Thoracic aorta (tissue), 2 donors: ENCODE measurements at places on chromosomes 7 and 10.

- no peaks in the 10 kb centered on the region for H3K27me3 ChIP-seq
- no peak for DNase-seq
- H3K4me3 ChIP-seq: no peak overlapping the region
- H3K4me1 ChIP-seq: no peaks in the 10 kb centered on the region
- no peaks in the 10 kb centered on the region for H3K36me3 ChIP-seq
Measured at GRCh38 chr7:89618274-89618673, 536.0 kb upstream of the STEAP1 start.

- H3K4me1 ChIP-seq: no peaks in the 10 kb centered on the region
- no peaks in the 10 kb centered on the region for H3K27me3 ChIP-seq
- H3K36me3 ChIP-seq: no peaks in the 10 kb centered on the region
- DNase-seq: no peak
- no peak overlapping the region for H3K4me3 ChIP-seq
Measured at GRCh38 chr7:88919478-88920131, 124.1 kb upstream of the TEX47 start.

- H3K27me3 ChIP-seq: no peaks in the 10 kb centered on the region
- H3K36me3 ChIP-seq: no peaks in the 10 kb centered on the region
Measured at GRCh38 chr7:138926241-138926612, 55.0 kb downstream of the KIAA1549 start.

DNA sequence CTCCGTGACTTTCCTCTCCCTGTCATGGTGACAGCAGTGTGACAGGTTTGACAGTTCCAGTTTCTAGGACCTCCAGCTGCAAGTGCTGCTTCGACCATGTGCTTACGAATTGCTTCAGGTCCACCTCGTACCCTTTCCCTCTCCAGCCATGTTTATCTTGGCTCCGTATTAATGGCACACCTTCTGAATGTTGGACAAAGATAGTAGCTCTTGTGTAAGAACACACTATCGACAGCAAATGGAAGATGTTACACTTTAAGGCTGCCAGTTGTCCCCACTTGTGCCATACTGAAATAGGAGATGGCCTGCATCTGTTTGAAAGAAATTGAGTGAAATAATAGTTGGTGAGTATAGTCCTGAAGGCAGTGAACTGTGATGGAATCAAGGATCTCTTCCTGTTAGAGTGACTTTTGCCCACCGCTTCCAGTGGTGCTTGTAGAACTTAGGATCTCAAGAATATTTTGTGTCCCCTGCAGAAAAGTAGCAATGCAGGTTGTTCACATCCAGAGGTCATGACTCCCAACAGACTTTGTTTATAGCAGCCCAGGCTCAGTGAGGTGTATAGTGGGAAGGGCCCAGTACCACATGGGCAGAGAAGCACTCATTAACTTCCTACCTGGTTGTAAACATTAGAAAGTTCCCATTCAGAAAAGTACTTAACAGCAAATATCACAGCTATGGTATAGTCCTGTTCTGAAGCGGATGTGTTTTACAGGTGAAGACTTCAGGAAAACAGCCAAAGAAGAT lies 629.7 kb upstream of the GALNT17 start:
- no peaks in the 10 kb centered on the region for H3K27me3 ChIP-seq
- no peak overlapping the region for H3K27ac ChIP-seq
- H3K4me1 ChIP-seq: no peaks in the 10 kb centered on the region
- no peak overlapping the region for H3K4me3 ChIP-seq
- no peak for DNase-seq

DNA sequence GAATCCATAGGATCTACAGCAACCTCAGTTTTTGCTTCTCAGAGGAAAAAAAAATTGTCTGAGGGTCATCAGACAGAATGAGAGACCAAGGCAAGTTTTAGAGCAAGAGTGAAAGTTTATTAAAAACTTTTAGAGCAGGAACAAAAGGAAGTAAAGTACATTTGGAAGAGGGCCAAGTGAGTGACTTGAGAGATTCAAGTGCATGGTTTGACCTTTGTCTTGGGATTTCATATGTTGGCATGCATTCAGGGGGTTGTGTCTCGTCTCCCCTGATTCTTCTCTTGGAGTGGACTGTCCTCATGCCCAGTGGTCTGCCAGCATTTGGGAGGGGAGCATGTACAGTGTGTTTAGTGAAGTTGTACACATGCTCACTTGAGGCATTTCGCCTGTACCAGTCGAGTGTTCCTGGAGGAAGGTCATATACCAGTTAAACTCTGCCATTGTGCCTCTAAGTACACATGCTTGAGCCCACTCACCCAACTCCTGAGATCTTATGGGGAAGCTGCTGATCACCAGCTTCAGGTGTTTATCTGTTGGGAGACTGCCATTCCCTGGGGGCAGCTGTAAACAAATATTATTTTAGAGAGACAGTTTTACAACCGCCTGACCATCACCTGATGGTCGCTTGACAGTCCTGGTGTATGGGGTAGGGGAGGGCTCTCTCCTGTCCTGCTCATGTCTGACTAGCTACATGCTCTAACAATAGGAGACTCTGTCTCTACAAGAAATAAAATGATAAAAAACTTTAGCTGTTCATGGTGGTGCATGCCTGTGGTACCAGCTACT lies 109.4 kb downstream of the EEPD1 start:
- H3K27me3 ChIP-seq: no peaks in the 10 kb centered on the region

GRCh38 chr7:52209614-52210013 lies 825.8 kb upstream of the POM121L12 start:
- no peaks in the 10 kb centered on the region for H3K36me3 ChIP-seq
- no peaks in the 10 kb centered on the region for H3K27me3 ChIP-seq
- no peak overlapping the region for H3K27ac ChIP-seq
- H3K4me1 ChIP-seq: no peaks in the 10 kb centered on the region

GRCh38 chr10:65416094-65416493 lies 1509.7 kb upstream of the LRRTM3 start:
- H3K27me3 ChIP-seq: no peaks in the 10 kb centered on the region
- H3K36me3 ChIP-seq: no peaks in the 10 kb centered on the region
- no peak for DNase-seq
- H3K4me1 ChIP-seq: no peaks in the 10 kb centered on the region
- no peak overlapping the region for H3K4me3 ChIP-seq

GRCh38 chr10:74718208-74718607 lies 108.2 kb upstream of the KAT6B start:
- no peak overlapping the region for H3K27ac ChIP-seq
- H3K4me1 ChIP-seq: no peaks in the 10 kb centered on the region
- H3K36me3 ChIP-seq: no peaks in the 10 kb centered on the region
- DNase-seq: no peak
- no peak overlapping the region for H3K4me3 ChIP-seq

- H3K27me3 ChIP-seq: no peaks in the 10 kb centered on the region
- no peaks in the 10 kb centered on the region for H3K36me3 ChIP-seq
- no peak for DNase-seq
Measured at GRCh38 chr7:147008530-147008929, 891.9 kb downstream of the CNTNAP2 start.

DNA sequence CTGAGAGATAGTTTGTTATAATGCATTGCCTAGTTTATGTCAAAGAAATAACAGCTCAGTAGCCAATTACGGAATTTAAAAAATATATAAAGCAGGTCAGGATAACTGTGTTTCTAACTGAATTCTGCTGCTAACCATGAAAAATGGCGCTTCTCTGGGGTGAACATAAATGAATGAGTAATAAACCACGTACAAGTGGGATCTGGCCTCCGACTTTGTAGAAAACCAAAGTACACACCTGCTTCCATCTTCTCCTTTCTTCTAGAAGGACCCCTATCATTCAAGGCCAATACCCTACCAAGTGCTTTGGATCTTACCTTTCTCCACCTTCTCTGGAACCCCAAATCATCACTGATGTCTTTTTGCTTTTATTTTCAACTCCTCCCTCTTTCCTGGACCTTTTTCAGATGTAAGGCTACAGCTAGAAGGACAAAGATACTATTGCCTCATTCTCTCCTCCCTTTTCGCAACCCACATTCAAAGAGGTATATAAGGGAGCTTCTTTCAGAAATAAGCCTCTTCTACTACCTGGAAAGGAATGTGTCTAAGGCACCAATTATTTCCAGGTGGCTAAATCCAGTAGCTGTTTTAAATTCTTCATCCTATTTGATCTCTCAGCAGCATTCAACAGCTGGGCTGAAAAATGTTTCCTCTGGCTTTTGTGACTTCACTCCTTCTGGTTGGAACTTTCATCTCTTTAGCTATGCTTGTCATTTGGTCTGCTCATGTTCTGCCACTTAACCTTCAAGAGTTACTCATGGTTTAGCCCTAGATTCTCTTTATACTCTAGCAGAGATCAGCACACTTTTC lies 37.7 kb downstream of the NAMPT start:
- DNase-seq: no peak
- peaks cover 23% of the 10 kb centered on the region for H3K36me3 ChIP-seq
- no peak overlapping the region for H3K27ac ChIP-seq
- H3K4me3 ChIP-seq: no peak overlapping the region

- H3K27ac ChIP-seq: no peak overlapping the region
- no peak for DNase-seq
- no peaks in the 10 kb centered on the region for H3K36me3 ChIP-seq
- H3K4me1 ChIP-seq: no peaks in the 10 kb centered on the region
- no peaks in the 10 kb centered on the region for H3K27me3 ChIP-seq
Measured at GRCh38 chr10:132886211-132887099, 55.9 kb downstream of the CFAP46 start.

DNA sequence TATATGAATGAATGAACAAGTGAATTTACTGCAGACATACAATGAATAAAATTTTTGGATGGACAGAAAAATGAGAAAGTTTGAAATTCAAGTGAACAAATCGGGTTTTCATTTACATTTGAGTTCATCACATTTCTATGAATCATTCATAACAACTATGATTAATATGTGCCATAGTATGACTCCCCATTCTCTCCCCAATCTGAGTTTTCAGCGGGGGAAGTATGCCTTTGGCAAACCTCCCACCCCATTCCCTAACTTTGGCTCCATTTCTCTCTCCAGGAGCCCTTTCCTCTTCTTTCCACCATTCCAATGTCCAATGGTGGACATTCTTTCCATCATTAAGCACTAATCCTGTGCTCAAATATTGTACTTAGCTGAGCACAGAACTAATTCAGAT lies 96.8 kb upstream of the LSM8 start:
- no peak for DNase-seq
- H3K4me1 ChIP-seq: no peaks in the 10 kb centered on the region
- H3K36me3 ChIP-seq: no peaks in the 10 kb centered on the region
- no peak overlapping the region for H3K27ac ChIP-seq

- H3K4me3 ChIP-seq: no peak overlapping the region
- DNase-seq: no peak
- no peak overlapping the region for H3K27ac ChIP-seq
- H3K27me3 ChIP-seq: no peaks in the 10 kb centered on the region
- peaks cover 11% of the 10 kb centered on the region for H3K36me3 ChIP-seq
Measured at GRCh38 chr10:97650726-97651125, 10.3 kb downstream of the PI4K2A start.

DNA sequence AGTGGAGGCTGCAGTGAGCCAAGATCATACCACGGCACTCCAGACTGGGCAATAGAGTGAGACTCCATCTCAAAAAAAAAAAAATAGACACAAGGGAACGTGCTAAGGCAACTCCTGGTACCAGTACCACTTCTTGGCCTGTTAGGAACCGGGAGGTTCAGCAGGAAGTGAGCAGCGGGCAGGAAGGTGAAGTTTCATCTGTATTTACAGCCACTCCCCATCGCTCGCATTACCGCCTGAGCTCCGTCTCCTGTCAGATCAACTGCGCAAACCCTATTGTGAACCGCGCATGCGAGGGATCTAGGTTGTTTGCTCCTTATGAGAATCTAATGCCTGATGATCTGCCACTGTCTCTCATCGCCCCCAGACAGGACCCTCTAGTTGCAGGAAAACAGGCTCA lies 69.9 kb upstream of the FOXK1 start:
- no peaks in the 10 kb centered on the region for H3K36me3 ChIP-seq
- no peak for DNase-seq
- H3K27me3 ChIP-seq: no peaks in the 10 kb centered on the region
- H3K27ac ChIP-seq: no peak overlapping the region
- H3K4me3 ChIP-seq: no peak overlapping the region

GRCh38 chr7:27476493-27476892 lies 186.2 kb downstream of the HIBADH start:
- H3K4me3 ChIP-seq: no peak overlapping the region
- no peaks in the 10 kb centered on the region for H3K36me3 ChIP-seq
- H3K4me1 ChIP-seq: no peaks in the 10 kb centered on the region
- no peaks in the 10 kb centered on the region for H3K27me3 ChIP-seq
- H3K27ac ChIP-seq: no peak overlapping the region

DNA sequence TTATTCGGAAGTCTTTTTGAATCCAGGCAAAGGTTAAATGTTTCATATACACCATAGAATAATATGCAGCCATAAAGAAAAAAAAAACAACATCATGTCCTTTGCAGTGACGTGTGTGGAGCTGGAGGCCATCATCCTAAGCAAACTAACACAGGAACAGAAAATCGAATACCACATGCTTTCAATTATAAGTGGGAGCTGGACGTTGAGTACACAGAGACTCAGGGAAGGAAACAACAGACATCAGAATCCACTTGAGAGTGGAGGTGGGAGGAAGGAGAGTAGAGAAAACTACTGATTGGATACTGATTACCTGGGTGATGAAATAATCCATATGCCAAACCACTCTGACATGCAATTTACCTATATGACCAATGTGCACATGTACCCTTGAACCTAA lies 293.4 kb downstream of the KLF6 start:
- no peaks in the 10 kb centered on the region for H3K36me3 ChIP-seq
- no peaks in the 10 kb centered on the region for H3K4me1 ChIP-seq
- H3K4me3 ChIP-seq: no peak overlapping the region
- no peak overlapping the region for H3K27ac ChIP-seq
- H3K27me3 ChIP-seq: no peaks in the 10 kb centered on the region
- DNase-seq: no peak

DNA sequence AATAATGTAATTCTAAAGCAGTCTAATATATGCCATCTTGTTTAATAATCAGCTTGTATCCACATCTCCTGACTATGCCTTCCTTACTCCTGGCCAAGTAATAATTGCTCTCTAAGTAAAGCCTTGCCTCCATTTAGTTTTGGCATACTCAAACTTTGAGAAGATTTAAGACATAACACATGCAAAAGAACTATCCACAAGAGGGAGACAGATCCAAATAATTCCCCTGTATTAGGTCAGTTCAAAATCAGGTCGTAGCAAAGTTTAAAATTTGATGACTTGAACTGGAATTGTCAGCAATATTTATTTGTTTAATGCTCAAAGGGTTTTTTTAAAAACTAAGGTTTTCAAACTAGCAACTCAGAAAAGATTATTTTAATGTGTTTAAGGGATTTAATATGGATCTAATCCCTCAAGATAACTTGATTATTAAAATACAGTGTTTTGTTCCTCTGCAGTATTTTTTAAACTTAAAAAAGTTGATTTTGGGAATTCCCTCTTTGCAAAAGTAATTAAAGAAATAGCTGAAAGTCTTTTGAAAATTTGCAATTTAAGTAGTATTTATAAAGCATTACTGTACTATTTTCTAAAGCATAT lies 95.3 kb downstream of the HDAC9 start:
- H3K4me3 ChIP-seq: no peak overlapping the region
- no peaks in the 10 kb centered on the region for H3K27me3 ChIP-seq
- no peak for DNase-seq
- H3K27ac ChIP-seq: no peak overlapping the region
- peaks cover 5% of the 10 kb centered on the region for H3K36me3 ChIP-seq

DNA sequence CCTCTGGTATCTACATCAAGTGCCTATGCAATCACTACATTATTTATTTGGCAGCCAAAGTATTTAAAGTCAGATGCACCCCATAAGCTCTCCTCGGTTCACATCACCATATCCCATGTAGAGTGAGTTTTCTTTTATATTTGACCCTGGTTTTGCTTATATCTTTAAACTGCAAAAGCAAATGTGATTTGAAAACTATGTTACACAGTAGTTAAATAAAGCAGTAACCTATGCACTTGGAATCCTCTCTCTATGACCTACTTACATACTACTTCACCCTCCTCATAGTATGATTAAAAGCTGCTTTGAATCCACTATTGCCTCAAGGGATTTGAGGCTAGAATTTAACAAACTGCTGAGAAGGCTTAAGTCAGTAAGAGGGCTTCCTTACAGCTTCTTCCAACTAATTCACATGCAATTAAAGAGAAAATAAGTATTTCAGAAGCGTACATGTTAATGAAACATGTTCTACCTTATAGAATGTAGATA lies 2.2 kb upstream of the CELF2 start:
- no peaks in the 10 kb centered on the region for H3K27me3 ChIP-seq
- H3K4me3 ChIP-seq: no peak overlapping the region
